ENCODE measurements at places on chromosomes 2 and 18. TPM values are rescaled to one million over a fixed set of nuclear protein-coding genes. Genes with fewer than 3 reads are reported as not detected.

Gene UGT1A6
- total RNA-seq = not detected

Gene PROM2
- total RNA-seq = 0.30 TPM

Gene ASTL
- total RNA-seq = 0.23 TPM

Gene CRYBA2
- not detected for total RNA-seq

Gene TRAK2
- 43.9 TPM for total RNA-seq

Gene ATP8B1
- 9.5 TPM for total RNA-seq

Gene NDC80
- 11.9 TPM for total RNA-seq

Gene TRABD2A
- 6.0 TPM for total RNA-seq

Gene KIAA2012
- 0.09 TPM for total RNA-seq

Gene GNLY
- total RNA-seq = not detected

Gene DSC3
- 29.1 TPM for total RNA-seq

Gene CYRIA
- total RNA-seq = 0.30 TPM

Gene TWIST2
- 16.0 TPM for total RNA-seq

Gene CXCR1
- not detected for total RNA-seq

Gene EPAS1
- total RNA-seq = 58.2 TPM

Gene RAX
- total RNA-seq = not detected

Gene CD226
- total RNA-seq = 6.4 TPM

Gene EFR3B
- total RNA-seq = 1.4 TPM

Gene TXNDC2
- total RNA-seq = not detected

Gene CD207
- total RNA-seq = not detected

Gene ANKRD23
- 1.2 TPM for total RNA-seq

Gene ALPI
- total RNA-seq = not detected

Gene SPHKAP
- not detected for total RNA-seq

Gene SPATS2L
- 53.7 TPM for total RNA-seq

Gene TOGARAM2
- total RNA-seq = 0.09 TPM

Gene FIGN
- 1.2 TPM for total RNA-seq

Gene CYTIP
- not detected for total RNA-seq

Gene REG3G
- not detected for total RNA-seq

Gene TDRD15
- total RNA-seq = not detected

Gene ANKRD30BL
- not detected for total RNA-seq

Gene POTEI
- total RNA-seq = not detected

Data from smooth muscle cell of the umbilical artery (primary cell).